ENCODE measurements at places on chromosomes 12 and 14. TPM values are rescaled to one million over a fixed set of nuclear protein-coding genes. Genes with fewer than 3 reads are reported as not detected.

MYF6 gene
- not detected for polyA plus RNA-seq

RNASE11 gene
- not detected for polyA plus RNA-seq

PRB2 gene
- polyA plus RNA-seq: 0.04 TPM

ADCY4 gene
- 2.4 TPM for polyA plus RNA-seq

TMTC1 gene
- 5.2 TPM for polyA plus RNA-seq

KCNC2 gene
- 0.07 TPM for polyA plus RNA-seq

UNC119B gene
- 8.4 TPM for polyA plus RNA-seq

AQP6 gene
- polyA plus RNA-seq: not detected
